ENCODE measurements at places on chromosomes 6 and 20.

GRCh38 chr6:52893803-52894202, 15.7 kb downstream of the GSTA3 start:
- DNase-seq: no peak

GRCh38 chr6:88856566-88856965, 106.9 kb downstream of the RNGTT start:
- no peak for DNase-seq

DNA sequence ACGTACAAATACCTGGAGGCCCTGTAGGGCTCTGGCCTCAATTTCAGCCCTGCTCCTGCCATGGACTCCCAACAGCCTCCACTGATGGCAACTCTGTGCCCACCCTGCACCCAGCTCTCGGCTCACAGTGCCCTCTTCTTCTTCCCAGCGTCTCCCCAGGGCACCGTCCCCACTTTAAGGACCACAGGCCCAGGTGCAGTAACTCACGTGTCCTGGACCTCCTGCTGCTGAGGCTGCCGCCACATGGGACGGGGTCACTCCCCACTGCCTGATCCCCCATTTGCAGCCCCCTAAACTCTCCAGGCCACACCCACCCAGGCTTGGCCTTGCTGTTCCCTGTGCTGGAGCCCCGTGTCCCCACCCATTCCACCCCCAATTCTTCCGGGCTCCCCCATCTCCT, 223.4 kb downstream of the PREX1 start:
- DNase-seq: no peak

DNA sequence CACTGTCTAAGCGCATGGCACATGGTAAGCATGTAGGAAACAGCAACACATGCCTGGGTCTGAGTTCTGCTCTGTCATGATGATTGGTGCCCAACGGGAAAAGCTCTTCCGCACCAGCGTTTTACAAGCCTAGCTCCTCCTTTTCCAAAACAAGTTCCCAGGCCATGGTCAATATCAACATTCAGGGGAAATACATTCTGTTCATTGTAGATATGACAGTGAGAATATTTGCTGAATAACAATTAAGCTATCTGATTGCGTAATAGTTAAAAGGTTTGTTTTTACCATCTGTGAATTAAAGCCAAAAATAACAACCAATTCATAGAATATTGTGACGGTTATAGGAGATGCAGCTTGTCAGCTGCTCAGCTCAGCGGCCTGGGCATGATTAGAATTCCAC, 404.3 kb upstream of the SLC35B3 start:
- no peak for DNase-seq

DNA sequence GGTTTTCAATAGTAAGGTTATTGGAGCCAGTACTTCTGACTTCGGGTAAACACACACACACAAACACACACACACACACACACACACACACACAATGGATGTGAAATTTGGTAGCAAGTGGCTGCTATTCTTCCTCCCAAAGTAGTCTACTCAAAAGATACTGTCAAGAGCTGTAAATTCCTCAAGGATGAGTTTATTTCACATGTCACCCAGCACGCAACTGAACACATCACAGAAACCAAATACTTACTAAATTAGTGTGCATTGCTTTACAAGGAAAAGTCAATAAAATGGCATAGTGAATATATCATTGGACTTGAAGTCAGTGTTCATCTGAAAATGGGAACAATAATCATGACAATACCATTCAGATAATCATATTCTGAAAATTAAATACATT, 32.9 kb downstream of the MMUT start:
- DNase-seq: no peak

GRCh38 chr6:106981926-106982325, 7.4 kb upstream of the CD24 start:
- no peak for DNase-seq

DNA sequence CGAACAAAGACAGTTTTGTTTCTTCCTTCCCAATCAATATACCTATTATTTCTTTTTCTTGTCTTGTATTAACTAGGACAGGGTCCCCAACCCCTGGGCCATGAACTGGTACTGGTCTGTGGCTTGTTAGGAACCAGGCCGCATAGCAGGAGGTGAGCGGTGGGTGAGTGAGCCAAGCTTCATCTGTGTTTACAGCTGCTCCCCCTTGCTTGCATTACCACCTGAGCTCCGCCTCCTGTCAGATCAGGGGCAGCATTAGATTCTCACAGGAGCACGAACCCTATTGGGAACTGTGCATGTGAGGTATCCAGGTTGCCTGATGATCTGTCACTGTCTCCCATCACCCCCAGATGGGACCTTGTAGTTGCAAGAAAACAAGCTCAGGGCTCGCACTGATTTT, 151.9 kb downstream of the CDKAL1 start:
- peak; percentile 38 for DNase-seq

GRCh38 chr6:156662025-156662445, 115.1 kb upstream of the ARID1B start:
- no peak for DNase-seq

GRCh38 chr6:148430897-148431296, 88.3 kb downstream of the SASH1 start:
- DNase-seq: no peak
